ENCODE measurements at places on chromosomes 5 and 9.

GRCh38 chr5:142689081-142689480 is 3.2 kb upstream of the FGF1 start:
- DNase-seq, result no peak

DNA sequence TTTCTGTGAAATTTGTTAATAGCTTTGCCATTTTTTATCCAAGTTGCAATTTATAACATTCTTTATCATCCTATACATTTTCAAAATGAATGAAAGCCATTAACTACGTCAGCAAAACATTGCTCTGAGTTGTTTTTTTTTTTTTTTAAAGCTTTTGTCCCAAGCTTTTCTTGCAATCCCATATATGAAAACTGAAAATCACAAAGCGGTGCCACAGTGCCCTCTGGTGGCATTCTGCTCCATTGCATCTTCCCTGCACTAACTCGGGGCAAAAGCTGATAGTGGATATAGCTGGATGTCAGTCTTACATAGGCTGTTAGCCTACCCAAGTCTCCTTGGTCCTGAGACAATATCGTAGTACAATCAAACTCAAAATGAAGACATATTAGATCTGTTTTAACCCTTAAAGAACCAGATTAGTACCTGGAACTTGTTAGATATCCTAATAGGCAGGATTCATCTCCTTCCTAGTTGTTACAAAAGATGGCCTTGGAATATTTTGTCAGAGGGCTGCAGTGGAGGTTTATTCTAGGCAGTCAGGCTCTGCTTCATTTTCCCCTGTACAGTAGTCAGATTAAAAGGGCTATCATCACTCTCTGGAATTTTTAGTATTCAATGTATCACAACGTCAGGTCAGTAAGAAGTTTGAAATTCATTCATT is 669.9 kb downstream of the PTPRD start:
- peak; percentile 40 for DNase-seq

- DNase-seq, result no peak
Measured at GRCh38 chr9:129555512-129556215, 65.2 kb downstream of the C9orf50 start.

- no peak for DNase-seq
Measured at GRCh38 chr5:4882186-4882585, 257.9 kb upstream of the ADAMTS16 start.

DNA sequence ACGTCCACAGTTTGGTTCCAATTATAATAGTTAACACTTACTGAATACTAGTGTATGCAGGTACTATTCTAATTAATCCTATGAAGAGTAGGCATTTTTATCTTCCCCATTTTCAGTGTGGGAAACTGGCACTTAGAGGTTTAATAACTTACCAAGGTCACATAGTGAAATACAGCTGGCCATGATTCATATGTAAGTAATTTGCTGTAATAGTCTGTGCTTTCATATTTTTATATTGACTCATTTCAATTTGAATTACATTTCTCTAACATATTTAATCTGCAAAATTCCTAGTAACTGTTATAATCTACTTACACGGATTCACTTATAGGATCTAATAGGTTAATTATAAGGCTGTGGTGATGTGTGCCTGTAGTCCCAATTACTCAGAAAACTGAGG is 19.4 kb downstream of the CCNH start:
- DNase-seq, result no peak

All from CD4-positive, alpha-beta T cell (primary cell).